ENCODE measurements at places on chromosomes 4 and X. TPM values are rescaled to one million over a fixed set of nuclear protein-coding genes. Genes with fewer than 3 reads are reported as not detected.

Gene ZNF275
- total RNA-seq: 2.2 TPM

Gene SOWAHD
- total RNA-seq: not detected

DNA sequence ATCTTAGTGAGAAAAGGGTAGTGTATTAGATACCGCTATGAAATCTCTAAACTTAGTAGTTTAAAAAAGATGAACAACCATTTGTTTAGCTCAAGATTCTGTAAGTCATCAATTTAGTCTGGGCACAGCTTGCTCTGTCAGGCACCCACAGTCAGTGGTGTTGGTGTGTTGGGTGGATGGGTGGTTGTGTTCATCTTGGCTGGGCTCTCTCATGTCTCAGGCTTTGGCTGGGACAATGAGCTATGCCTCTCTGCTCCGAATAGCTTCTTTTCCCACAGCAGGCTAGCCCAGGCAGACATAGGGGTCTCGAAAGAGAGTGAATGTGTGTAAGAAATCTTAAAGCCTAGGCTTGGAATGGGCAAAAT is 127.0 kb upstream of the GATB start:
- no peak overlapping the region for H3K4me3 ChIP-seq
- no peak overlapping the region for H3K27ac ChIP-seq
- no peaks in the 10 kb centered on the region for H3K36me3 ChIP-seq
- no peaks in the 10 kb centered on the region for H3K4me1 ChIP-seq

- no peak overlapping the region for H3K27ac ChIP-seq
- no peak overlapping the region for H3K4me3 ChIP-seq
- no peaks in the 10 kb centered on the region for H3K27me3 ChIP-seq
- H3K36me3 ChIP-seq: no peaks in the 10 kb centered on the region
Measured at GRCh38 chr4:19729886-19730651, 521.6 kb upstream of the SLIT2 start.

GRCh38 chrX:103187953-103188475 is 26.9 kb upstream of the BEX4 start:
- H3K36me3 ChIP-seq: no peaks in the 10 kb centered on the region
- H3K27ac ChIP-seq: no peak overlapping the region
- no peaks in the 10 kb centered on the region for H3K4me1 ChIP-seq
- H3K4me3 ChIP-seq: no peak overlapping the region
- DNase-seq: no peak

DNA sequence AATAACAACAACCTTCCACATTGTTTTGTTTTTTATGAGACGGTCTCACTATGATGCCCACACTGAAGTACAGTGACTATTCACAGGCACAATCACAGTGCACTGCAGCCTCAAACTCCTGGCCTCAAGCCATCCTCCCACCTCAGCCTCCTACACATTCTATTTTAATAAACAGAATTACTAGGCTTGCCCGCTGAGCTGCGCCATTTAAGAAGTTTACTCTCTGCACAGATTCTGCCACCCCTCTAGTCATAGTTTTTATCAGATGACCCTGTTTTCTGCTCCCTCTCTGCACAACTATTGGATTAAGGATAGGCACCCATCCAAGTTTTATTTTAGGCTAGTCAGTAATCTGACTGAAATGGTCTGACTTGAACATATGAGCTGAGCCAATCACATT is 11.3 kb upstream of the COX18 start:
- no peaks in the 10 kb centered on the region for H3K27me3 ChIP-seq
- no peak overlapping the region for H3K4me3 ChIP-seq
- no peaks in the 10 kb centered on the region for H3K4me1 ChIP-seq
- H3K27ac ChIP-seq: no peak overlapping the region
- peaks cover 57% of the 10 kb centered on the region for H3K36me3 ChIP-seq
- no peak for DNase-seq

GRCh38 chrX:41250867-41251266 is 83.1 kb upstream of the DDX3X start:
- H3K36me3 ChIP-seq: no peaks in the 10 kb centered on the region
- no peak overlapping the region for H3K4me3 ChIP-seq
- DNase-seq: no peak

DNA sequence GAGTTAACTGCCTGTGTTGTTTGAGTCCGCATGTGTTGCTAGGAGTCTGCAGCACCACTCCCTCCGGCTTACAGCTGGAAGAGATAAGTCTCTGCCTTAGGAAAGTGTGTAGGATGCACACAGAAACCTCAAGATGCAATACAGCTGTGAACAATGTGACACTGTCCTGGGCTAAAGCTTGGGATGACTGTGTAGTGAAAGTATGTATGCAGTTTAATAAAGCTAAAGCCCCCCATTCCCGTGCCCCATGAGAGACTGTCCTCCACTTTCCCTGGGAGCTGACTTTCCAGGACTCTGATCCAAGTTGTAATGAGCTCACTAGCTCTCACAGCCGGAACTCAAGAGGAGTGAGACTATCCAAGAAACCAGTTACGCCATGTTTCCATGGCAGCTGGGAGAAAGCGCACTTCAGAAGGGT is 156.6 kb upstream of the FTHL17 start:
- DNase-seq: no peak
- no peaks in the 10 kb centered on the region for H3K4me1 ChIP-seq
- no peaks in the 10 kb centered on the region for H3K36me3 ChIP-seq
- no peaks in the 10 kb centered on the region for H3K27me3 ChIP-seq
